ENCODE measurements at places on chromosomes 6 and 20.

DNA sequence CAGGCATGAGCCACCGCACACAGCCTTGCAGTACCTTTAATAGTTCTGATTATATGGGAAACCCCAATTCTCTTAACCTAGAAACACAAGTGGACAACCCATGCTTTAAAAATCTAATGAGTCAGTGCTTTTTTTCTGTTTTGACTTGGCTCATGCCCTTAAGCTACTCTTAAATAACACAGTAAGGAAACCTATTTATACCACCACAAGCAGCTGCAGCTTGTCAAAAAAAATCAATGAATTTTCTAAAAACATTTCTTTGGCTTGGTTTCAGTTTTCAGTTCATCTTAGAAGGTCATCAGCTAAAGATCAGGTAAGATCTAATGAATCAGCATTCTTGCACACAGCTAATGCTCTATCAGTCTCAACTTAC lies 124.1 kb upstream of the DST start:
- no peak for DNase-seq

GRCh38 chr20:57251344-57251743 lies 15.1 kb downstream of the BMP7 start:
- DNase-seq = no peak

GRCh38 chr6:25405442-25405841 lies 126.3 kb downstream of the CARMIL1 start:
- no peak for DNase-seq

DNA sequence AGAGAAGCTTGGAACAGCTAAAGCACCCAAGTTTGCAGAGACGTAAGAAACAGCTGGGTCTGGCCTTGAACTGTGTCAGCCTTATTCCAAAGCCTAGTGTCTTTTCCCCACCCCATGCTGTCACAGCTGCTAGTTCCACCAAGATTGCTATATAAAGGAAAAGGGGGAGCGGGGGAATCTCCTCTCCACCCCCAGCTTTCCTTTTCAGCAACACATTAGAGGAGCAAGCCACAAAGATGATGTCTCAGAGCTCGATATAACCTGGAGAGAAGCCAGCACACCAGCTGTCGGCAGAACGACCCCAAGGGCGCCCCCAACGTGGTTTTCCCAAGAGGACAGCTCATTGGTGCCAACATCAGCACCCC lies 36.5 kb downstream of the ATP9A start:
- no peak for DNase-seq

- DNase-seq = no peak
Measured at GRCh38 chr20:17646209-17646960, 35.7 kb downstream of the RRBP1 start.

- DNase-seq = no peak
Measured at GRCh38 chr6:19181211-19181610, 656.0 kb upstream of the ID4 start.
